ENCODE measurements at places on chromosomes 6 and 20.

- no peak for DNase-seq
These were observed 3.5 kb downstream of the TGM3 start for GRCh38 chr20:2299301-2299700.

DNA sequence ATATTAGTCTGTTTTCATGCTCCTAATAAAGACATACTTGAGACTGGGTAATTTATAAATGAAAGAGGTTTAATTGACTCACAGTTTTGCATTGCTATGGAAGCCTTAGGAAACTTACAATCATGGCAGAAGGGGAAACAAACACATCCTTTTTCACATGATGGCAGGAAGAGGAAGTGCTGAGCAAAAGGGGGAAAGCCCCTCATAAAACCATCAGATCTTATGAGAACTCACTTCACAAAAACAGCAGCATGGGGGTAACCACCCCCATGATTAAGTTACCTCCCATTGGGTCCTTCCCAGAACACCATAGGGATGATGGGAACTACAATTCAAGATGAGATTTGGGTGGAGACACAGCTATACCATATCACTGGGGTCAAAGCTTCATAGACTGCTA lies 254.2 kb downstream of the ERMARD start:
- no peak for DNase-seq

DNA sequence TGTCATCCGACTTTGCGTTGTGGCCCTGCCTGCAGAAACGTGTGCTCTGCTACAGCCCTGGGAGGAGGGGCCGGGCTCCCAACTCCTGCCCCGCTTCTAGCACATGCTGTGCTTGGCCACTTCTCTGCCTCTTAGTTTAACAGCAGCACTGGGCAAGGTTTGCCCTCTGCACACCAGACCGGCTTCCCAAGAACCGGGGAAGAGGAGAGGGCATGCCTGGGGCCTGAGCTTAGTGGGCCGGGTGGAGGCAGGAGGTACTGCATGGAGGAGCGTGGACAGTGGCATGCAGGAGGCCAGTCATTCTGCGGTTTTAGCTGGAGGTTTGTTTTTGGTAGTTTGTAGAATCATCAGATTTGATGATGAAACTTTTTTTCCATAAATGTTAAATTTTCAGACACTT lies 45.5 kb downstream of the CEP43 start:
- DNase-seq = no peak

DNA sequence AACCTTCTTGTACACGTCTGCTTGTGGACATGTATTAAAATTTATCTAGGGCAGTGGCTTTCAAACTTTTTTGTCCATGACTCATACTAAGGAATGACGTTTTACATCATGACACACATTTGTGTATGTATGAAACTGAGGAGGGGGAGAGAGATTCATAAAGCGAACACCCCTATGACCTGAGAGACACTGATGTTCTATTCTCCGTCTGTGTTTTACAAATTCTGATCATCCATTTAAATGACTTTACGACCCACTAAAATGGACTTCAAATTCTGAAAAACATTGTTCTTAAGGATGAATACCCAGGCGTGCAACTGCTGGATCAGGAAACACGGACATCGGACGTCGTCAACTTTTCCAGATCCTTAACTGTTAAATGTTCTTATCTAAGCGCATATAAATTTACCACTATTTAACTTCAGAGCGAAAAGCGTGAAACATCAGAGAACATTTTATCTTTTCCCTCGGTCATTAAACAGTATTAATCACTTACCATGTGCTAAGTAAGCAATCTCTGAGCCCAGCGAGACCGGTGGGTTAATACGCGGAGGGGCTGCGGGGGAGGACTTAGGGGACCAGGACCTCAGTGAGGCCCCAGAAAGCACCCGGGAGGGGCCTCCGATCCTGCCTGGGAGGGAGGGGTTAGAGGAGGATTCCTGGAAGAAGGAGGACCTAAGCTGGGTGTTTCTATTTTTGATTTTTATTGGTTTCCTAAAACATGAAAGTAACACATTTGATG lies 1.2 kb downstream of the PLAGL1 start:
- no peak for DNase-seq

GRCh38 chr20:45406260-45407066 lies 1.6 kb upstream of the DBNDD2 start:
- DNase-seq = peak; percentile 21

DNA sequence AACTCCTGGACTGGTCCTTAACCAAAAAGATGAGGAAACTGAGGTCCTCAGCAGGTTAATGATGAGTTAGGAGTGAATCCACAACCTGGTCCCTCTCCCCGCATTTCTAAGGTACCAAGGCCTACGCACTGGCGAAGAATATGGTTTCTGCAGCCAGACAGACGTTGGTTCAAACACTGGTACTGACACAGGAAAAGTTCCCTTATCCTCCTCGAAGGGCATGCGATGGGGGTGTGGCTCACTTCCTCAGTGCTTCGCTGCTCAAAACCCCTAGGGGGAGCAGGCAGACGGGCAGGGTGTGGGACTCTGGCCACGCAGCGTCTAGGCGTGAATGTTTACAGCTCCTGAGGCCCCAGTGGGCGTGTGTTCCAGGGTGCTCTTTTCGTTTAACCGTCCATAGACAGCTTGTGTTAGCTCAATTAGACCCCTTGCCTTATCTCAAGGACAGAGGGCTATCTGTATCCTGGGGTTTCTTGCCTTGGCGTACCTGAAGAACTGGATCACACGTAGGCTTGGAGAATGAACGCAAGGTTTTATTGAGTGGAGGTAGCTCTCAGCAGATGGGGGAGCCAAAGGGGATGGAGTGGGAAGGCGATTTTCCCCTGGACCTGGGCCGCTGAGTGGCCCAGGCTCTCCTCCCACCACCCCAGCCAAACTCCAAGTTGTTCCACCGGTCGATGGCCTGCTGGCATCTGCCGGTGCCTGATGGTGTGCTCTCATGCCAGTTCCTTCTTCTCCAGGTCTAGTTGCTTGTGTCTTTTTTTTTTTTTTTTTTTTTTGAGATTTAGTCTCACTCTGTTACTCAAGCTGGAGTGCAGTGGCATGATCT lies 31.8 kb upstream of the PTPN1 start:
- DNase-seq = peak; percentile 38

DNA sequence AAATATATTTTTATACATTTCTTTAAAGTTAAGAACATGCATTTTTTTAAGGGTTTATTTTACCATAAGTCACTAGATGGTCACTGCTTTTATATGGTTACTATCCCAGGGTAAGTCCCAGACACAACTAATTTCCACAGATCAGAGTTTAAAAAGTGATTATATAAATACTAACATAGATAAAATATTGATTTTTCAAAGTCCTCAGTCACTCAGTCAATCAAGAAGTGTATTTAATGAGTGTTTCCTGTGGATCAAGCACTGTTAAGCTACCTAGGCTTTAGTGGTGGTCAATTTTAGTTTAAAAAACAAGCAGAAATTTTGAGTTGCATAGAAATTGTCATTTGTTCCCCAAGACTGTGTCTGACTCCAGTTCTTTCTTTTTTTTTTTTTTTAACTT lies 399.5 kb upstream of the SYNCRIP start:
- no peak for DNase-seq

GRCh38 chr20:37798312-37798711 lies 104.5 kb downstream of the CTNNBL1 start:
- no peak for DNase-seq
